ENCODE measurements at places on chromosomes 7 and 10.

- DNase-seq: no peak
These were observed 33.1 kb upstream of the MKLN1 start for GRCh38 chr7:131294553-131294952.

DNA sequence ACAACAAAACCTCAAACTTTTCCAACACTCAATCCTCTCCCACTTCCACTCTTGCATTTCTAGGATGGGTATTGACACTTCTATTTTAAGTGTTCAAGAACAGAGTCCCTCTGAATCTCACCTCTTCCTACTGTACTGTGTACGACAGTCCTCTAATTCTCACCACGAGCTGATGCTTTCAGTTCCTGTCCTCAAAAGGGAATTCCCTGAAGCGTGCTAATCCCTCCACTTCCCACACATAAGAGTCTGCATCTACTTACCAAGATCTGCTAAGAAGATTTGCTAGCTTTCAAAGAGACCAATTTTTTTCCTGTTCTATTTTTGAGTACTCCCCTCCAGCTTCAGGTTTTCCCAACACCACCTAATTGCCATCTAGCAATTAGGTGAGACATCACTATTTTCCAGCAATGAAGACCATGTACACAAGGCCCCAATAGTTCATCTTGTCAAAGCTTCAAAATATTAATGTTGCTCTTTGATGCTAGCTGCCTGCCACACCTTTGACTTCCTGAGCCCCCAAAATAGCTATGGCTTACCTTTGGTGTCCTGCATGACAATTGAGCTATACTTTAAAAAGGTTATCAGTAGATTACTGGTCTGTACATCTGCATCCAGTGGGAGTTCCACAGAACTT lies 54.4 kb downstream of the ARMH3 start:
- DNase-seq: no peak

DNA sequence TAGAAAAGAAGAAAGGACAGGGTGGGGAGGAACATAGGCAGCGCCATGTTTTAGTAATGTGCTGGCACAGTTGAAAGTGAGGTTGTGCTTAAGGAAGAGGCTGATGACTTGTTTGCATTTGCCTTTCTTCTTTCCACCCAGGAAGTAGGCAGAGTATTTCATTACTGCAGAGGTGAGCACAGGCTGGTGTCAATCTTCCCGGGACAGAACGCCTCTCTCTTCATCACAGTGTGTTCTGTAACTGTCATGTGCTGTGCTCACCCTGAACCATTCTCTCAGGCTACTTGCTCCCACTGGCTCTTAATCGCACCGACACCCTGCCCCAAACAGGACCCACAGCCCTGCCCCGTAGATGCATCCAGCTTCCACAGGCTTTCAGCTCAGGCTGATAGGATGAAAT lies 135.8 kb upstream of the YAE1 start:
- no peak for DNase-seq

GRCh38 chr7:157714166-157715070 lies 377.6 kb downstream of the DNAJB6 start:
- no peak for DNase-seq

All from stimulated activated CD4-positive, alpha-beta T cell treated with anti-CD3 and anti-CD28 coated beads, Interleukin-12 subunit alpha, Interleukin-12 subunit beta, amount 100 ng/mL, for 48 hours (primary cell).